ENCODE measurements at places on chromosomes 3 and 15. TPM values are rescaled to one million over a fixed set of nuclear protein-coding genes. Genes with fewer than 3 reads are reported as not detected.

Gene KLHL25
- 2.7 TPM for total RNA-seq

Gene LMOD3
- not detected for total RNA-seq

Gene KCNAB1
- total RNA-seq = not detected

DNA sequence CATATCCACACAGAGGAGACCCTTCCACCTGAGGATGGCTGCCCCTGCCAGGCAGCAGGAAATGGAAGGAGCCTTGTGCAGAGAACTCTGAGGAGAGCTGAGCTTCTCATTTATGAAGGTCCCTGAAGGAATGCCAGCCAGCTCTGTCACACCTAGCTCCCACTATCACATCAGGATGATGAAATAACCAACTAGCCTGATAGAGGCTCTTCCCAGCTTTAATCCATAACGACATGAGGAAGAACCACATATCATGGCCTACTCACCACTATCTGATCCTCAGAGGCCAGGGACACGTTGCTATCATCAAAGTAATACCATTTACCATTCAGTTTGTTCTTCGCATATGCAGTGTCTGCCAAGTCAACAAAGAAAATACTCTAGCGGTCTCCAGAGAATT is 1.5 kb upstream of the C3orf62 start:
- DNase-seq = no peak

GRCh38 chr15:69755551-69756310 is 303.1 kb downstream of the RPLP1 start:
- DNase-seq = no peak

DNA sequence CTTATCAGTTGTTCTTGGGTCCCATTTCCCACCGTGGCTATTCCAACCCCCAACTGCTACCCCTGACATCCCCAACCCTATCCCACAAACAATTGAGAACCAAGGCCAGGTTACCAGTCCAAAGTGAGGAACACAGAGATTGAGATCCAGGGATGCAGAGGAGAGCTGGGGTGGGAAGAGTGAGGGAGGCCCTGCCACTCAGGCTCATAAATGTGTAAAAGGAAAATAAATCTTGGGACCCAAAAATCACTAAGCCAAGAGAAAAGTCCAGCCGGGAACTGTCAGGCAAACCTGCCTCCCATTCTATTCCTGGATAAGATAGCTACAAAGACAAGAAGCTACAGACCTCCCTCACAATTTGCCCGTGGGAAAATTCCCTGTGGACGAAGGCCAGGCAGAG is 101.1 kb upstream of the DLG1 start:
- no peak for DNase-seq
